T-helper 17 cell (primary cell): ENCODE measurements at places on chromosomes 1 and 21.

- DNase-seq = no peak
These were observed 55.1 kb downstream of the KCNC4 start for GRCh38 chr1:110265186-110265585.

DNA sequence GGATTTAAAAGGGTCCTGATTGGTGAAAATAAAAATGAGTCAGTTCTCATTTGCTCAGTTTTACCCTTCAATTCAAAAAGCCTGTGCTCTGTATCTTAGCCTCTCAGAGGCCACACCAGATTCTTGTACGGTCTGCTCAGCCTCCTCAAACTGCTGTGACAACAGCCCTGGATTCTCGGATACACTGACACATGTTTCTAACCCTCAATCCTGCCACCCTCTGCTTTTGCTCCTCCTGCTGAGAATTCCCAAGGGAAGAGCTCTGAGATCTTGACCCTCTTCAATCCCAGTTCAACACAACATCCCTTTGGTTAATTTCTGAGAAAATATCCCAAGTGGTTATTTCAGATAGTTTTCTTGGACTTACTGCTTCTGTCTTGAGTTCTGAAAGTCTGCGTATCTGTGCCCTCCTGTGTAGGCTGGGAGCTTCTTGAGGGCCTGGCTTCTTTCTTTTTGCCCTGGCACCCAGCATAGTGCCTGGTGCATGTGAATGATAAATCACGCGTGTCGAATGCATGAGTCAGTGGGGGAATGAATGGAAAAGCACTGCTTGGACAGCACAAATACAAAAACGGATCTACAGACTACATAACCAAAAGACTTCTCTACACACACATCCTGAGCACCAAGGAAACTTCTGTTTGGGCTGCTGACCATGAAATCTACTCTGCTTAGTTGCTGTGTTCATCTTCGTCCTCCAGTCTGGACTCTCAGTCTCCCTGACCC is 24.5 kb downstream of the IRF2BP2 start:
- no peak for DNase-seq

- DNase-seq = no peak
These were observed 232.6 kb upstream of the PLXNA2 start for GRCh38 chr1:208476846-208477170.

GRCh38 chr1:70075761-70076160 is 129.6 kb downstream of the LRRC40 start:
- DNase-seq = no peak

GRCh38 chr1:216054600-216054999 is 368.6 kb downstream of the USH2A start:
- DNase-seq = no peak

DNA sequence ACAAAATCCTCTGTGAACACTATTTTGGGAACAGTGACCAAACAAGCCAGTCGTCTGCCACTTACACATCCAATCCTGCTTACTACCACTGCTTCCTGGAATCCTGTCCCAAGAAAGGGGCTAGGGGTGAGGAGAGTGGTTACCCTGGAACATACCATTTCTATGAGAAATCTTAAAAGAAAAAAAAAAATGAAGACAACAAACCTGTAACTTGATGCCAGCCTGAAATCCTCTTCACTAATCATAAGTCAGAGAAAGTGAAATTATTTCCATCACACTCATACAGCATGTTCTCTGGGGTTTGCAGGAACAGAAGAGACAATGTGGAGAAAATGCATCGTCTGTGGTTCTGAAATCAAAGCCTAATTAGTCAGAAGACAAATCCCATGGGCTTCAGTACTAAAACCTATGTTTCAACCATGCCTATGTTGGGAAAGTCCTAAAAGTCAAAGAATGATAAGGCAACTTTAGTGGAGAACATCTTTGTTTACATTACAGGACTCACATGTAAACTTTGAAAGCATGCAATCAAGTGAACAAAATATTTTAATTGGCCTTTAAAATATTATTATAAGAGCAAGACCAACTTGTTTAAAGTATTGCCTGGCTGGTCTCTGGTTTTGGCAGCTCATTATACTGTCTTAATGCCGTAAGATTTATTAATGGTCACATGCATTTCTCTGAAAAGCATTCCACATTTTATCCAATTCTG is 220.7 kb downstream of the LTN1 start:
- DNase-seq = no peak

DNA sequence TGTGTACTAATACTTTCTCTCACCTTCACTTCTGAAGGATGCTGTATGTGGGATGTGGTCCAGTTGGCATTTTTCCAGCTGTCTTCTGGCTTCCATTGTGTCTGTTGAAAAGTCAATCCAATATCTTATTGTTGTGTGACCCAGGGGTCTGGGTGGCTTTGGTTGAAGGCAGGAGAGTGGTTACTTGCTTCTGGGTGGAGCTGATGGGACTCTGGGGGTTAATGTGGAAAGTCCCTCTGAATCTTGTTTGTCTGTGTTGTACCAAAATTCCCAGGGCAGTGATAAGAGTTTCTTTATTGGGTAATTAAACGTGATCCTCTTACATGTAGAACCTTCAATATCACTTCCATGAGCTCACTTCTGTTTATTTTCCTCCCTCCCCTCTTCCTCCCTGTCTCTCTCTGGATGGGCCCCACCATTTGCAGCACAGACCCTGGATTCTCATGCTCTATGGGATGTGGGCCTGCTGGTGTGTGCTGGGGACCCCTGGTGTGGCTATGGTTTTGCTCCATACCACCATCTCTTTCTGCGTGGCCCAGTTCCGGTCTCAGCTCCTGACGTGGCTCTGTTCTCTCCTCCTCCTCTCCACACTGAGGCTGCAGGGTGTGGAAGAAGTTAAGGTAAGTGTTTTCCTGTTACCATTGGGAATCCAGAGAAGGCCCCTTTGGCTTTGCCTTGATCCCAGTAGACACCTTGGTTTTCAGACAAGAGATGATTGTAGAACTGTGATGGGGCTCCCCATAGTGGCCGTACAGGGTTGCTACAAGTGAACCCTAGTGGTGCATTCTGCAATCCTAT is 71.5 kb downstream of the HHAT start:
- peak; percentile 28 for DNase-seq

DNA sequence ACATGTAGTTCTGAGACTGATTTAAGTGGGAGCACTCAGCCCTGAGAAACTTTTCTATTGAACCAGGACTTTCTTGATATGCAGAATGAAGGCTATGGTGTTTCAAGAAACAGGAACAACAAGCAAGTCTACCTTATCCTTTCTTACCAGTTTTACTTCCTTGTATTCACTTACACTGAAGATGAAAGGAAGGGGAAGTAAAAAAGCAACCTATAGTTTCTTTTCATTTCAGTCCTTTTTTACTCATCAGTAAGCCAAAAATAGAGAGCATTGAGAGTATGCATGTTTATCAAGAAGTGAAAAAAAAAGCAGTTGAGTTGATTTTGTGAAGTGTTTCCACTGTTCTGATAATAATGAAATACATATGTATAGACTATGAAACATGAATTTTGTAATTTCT is 1010.3 kb downstream of the AMY1C start:
- DNase-seq = no peak

GRCh38 chr1:179105393-179105792 is 23.5 kb downstream of the TOR3A start:
- DNase-seq = no peak

GRCh38 chr1:43256675-43257570 is 12.9 kb upstream of the TMEM125 start:
- no peak for DNase-seq

DNA sequence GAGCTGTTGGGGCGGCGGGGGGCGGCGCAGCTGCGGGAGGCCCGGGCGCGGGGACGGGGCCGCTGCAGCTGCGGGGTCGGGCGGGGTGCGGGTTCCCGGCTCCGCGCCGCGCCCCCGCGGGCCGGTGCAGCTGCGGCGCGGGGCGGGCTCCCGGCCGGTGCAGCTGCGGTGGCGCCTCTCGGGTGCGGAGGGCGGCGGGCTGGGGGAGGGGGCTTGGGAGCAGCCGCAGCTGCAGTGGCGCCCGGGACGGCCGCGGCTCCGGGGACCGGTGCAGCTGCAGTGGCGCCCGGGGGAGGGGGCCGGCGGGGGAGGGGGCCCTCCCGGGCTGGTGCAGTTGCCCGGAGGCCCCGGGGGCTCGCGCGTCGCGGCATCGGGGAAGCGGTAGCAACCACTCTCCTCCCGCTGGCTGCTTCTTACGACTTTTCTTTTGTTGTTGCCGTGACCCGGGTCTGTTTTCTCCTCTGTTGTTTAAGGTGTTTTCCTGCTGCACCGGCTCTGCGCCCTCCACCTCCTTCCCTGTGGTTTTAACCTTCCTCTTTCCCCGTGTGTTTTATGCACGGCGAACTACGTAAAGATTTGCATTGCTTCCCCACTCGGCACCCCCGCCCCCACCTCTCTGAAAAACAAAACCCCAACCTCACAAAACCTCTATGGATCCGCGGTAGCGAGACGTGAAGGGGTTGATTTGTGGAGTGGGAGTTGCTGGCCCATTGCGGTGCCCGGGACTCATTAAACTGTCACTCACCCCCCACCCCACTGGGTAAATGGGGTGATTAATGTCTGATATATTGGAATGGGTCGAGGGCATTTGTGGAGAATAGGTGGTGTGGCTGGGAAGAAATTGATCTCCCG is 1.7 kb upstream of the ZBTB18 start:
- DNase-seq = peak; percentile 57

DNA sequence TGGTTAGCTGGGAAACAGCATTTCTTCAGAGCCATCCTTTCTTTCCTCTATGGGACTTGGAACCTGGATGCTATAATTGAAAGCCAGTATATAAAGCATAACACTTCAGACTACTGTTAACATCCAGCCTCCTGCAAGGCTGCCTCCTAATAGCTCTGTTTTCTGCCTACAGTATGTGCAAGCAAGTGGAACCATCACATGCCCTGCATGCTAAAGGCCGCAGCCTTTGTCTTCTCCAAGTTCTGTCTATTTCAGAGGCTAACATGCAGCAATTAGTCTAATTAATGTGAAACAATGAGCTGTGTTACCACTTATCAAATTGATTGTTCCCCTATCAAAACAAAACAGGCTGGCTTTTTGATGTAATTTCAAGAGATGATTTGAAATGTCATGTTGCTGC is 82.7 kb upstream of the ESRRG start:
- DNase-seq = no peak

DNA sequence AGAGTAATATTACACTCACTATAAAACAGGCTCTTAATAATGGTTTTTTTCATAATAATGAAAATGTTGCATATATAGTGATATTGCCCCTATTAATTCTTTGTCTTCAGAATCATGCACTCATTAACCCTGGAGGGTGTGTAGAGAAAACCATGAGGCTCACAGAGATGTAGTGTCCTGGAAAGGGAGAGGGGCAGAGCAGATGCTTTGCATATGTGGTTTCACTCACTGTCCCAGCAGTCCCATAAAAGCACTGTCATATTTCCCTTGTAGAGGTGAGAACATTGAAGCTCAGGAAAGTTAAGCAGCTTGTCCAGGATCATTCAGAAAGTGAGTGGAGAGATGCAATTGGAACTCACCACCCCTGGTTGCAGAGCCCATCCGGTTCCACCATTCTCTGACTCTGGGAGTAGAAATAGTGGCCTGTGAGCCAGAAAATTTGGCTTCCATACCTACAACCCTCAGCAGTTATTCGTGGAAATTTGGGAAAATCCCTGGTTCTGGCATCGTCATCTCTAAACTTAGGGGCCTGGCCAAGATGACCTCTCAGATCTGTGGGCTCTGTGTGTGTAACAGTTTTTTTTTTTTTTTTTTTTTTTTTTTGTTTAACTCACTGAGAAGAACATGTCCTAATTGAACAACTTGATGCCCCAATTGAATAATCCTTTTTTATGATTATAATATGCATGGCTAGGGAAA is 86.4 kb downstream of the RGL1 start:
- DNase-seq = no peak

DNA sequence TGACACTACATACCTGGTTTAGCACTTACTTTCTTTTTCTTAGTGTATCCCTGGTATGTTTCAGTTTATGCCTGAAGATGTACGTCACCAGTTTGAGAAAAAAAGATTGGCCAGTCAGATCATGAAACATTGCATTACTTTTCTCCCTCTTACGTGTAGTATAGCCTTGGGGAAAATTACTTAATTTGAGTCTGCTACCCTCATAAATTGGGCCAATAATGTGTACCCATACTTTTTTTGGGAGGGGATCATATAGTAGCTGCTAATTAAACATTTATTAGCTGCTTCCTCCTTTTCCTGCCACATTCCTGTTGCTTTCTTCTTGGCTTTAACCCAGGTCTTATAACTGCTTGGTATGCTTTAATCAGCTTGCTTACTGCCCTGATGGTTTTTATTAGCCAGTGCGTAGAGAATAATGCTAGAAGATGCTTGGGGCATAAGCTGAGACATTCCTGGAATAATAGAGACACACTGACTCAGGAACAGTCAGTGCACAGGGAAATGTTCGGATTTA is 32.1 kb downstream of the RABGAP1L start:
- DNase-seq = no peak

DNA sequence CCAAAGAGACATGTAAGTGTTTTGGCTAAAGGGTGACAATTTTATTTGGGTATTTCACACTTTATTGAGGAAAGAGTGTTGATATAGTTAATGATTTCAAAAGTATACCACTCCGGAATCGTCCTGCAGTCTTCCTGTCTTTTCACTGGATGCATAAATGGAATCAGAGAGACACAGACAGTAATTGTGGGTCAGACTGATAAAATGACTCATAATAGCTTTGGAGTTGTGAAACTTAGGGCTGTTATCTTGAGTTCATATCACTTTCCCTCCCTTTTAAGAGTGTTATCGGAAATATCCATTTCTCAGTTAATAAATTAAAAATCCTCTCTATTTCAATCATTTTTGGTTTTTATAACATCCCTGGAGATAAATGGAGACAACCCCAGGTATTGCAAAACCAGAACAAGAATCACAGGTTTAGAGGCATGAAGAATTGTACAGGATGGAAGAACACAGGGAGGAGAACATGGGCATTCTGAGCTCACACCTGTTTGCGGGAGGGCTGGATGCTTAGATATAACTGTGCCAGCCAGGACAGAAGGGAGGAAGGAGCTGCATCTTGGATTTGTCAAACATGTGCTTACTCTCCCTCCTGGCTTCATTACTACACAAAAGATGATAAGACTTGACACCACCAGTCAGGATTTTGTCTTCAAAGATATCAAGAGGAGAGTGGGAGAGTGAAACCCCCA is 185.4 kb downstream of the LMO4 start:
- DNase-seq = no peak

GRCh38 chr21:45138199-45139002 is 64.0 kb downstream of the ADARB1 start:
- DNase-seq = peak; percentile 50

- DNase-seq = no peak
These were observed 114.0 kb downstream of the NBPF12 start for GRCh38 chr1:147052143-147052542.
